Thyroid gland (tissue), 4 donors: ENCODE measurements at places on chromosomes 12 and 14.
A peak's percentile ranks its signal among the peaks of the same experiment; 100 is the strongest.

DNA sequence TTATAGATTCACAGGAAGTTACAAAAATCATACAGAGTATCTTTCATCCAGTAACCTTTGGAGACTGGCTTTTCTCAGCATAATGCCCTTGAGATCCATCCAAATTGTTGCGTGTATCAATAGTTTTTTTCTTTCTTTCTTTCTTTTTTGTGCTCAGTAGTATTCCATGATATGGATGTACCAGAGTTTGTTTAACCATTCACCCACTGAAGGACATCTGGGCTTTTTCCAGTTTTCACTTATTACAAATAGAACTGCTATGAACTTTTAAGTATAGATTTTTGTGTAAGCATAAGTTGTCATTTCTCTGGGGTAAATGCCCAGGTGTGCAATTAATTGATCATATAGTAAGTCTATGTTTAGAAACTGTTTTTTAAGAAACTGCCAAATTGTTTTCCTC is 79.4 kb downstream of the FBXL14 start:
- H3K4me1 ChIP-seq: peaks cover 3% of the 10 kb centered on the region
- no peaks in the 10 kb centered on the region for H3K36me3 ChIP-seq
- DNase-seq: no peak
- H3K27me3 ChIP-seq: no peaks in the 10 kb centered on the region

- no peak overlapping the region for H3K4me3 ChIP-seq
- no peak overlapping the region for H3K27ac ChIP-seq
- no peaks in the 10 kb centered on the region for H3K27me3 ChIP-seq
Observed at GRCh38 chr12:93273834-93274564, 103.7 kb upstream of the NUDT4 start.

DNA sequence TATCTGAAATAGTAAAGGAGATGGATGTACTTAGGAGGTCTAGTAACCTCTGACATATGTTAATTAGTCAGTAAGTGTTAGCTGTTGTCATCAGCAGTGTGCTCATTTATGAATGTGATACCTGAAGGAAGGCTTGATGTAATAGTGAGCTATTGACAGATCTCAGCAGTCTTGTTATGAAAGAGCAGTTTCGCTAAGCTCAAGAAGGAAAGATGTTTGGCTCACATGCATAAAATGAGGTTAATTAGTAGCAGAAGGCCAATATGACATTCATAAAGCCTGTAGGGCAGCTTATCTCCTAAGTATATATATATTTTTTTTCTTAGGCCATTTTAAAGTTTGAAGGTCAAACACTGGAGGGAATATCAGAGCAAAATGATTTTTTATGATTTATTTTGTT is 2.8 kb downstream of the FAM234B start:
- DNase-seq: no peak
- no peaks in the 10 kb centered on the region for H3K27me3 ChIP-seq
- no peak overlapping the region for H3K4me3 ChIP-seq
- no peak overlapping the region for H3K27ac ChIP-seq
- peaks cover 34% of the 10 kb centered on the region for H3K4me1 ChIP-seq

DNA sequence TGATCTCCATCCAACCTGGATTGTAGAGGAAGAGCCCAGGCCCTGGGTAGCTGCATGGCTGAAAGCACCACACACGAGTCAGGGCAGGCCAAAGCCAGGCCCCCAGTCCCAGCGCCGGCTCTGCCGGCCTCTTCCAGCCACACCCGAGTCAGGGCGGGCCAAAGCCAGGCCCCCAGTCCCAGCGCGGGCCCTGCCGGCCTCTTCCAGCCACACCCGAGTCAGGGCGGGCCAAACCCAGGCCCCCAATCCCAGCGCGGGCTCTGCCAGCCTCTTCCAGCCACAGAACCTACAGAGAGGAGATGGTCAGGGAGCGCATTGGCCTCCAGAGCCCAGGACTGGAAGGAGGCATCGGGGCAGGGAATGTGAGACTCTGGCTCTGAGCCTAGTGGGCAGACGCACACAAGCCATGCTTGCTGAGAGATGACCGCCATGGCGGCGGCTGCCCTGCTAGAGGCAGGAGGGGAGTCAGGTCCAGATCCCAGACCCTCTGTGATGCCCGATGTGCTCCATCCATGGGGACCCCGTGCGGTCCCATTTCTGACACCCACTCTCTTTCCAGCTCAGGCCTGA is 30.2 kb downstream of the BEGAIN start:
- no peak for DNase-seq
- no peaks in the 10 kb centered on the region for H3K27me3 ChIP-seq
- H3K4me1 ChIP-seq: no peaks in the 10 kb centered on the region
- H3K27ac ChIP-seq: no peak overlapping the region
- no peaks in the 10 kb centered on the region for H3K36me3 ChIP-seq

GRCh38 chr12:101931498-101932326 is 54.3 kb downstream of the DRAM1 start:
- H3K36me3 ChIP-seq: no peaks in the 10 kb centered on the region
- H3K27ac ChIP-seq: no peak overlapping the region
- no peaks in the 10 kb centered on the region for H3K4me1 ChIP-seq
- DNase-seq: no peak

- no peaks in the 10 kb centered on the region for H3K4me1 ChIP-seq
- no peak overlapping the region for H3K4me3 ChIP-seq
- DNase-seq: peak; percentile 33
- H3K27me3 ChIP-seq: no peaks in the 10 kb centered on the region
- H3K27ac ChIP-seq: no peak overlapping the region
Observed at GRCh38 chr12:132445884-132446632, 43.9 kb upstream of the FBRSL1 start.

DNA sequence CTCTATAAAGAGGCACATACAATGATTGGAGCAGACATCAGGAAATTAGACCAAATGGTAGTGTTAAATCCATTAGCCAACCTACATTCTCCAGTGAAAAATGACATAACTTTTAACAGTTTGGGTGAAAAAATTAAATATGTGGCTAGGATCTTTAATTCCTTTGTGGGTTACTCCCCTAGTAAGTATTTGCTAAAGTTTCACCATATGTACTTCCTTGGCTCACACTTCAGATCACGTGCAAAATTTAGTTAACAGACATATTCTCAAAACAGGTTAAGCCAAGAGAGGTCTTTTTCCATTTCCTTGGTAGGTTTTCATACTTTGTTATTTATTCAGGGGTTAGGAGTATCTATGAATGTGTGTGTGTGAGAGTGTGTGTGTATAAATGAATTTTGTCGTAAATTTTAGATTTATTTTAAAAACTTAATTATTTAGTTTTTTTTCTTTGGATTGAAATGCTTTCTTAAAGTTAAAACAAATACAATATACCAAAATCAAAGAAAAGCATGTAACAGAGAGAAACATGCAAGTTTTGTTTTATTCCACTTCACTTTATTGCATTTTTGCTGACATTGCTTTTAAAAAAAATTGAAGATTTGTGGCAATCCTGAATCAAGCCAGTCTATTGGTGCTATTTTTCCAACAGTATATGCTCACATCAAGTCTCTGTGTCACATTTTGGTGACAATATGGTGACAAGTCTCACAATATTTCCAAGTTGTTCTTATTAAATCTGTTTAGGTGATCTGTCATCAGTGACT is 258.7 kb downstream of the FLRT2 start:
- no peaks in the 10 kb centered on the region for H3K36me3 ChIP-seq
- no peak overlapping the region for H3K27ac ChIP-seq
- no peak overlapping the region for H3K4me3 ChIP-seq

DNA sequence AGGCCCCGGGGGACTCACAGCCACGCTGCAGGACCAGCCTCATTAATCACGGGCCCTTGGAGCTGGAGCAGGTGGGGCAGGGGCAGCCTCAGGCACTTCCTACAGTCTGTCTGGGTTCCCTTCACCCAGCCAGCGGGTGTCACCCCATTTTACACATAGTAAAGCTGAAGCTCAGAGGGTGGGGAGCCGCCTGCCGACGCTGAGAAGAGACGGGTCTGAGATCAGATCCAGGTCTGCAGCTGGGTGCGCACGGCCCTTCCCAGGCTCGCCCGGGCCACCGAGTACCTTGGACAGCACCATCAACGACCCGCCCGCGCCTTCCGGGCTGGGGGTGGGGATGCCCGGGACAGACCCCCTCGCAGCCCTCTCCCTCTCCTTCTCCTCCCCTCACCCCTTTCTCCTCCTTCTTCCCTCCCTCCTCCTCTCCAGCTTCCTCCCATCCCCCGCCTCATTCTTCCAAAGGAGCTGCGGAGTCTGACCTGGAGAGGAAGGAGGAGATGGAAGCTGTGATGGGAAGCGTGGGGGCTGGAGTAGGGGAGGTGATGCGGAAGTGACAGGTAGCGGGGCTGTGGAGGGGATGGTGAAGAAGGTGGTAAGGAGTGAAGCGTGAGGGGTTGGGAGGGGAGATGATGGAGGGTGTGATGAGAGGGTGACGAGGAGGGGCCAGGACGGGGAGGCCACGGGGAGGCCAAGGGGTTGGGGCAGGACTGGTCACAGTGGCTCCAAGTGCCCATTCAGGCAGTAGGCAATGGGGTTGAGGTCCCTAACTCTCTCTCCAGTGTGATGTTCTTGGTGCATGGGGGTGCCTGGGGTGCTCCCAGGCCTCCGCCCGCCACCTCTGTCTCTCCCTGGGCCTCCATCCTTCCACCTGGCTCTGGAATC is 8.8 kb downstream of the DTX1 start:
- no peaks in the 10 kb centered on the region for H3K27me3 ChIP-seq
- H3K27ac ChIP-seq: no peak overlapping the region
- no peak for DNase-seq
- H3K36me3 ChIP-seq: no peaks in the 10 kb centered on the region

DNA sequence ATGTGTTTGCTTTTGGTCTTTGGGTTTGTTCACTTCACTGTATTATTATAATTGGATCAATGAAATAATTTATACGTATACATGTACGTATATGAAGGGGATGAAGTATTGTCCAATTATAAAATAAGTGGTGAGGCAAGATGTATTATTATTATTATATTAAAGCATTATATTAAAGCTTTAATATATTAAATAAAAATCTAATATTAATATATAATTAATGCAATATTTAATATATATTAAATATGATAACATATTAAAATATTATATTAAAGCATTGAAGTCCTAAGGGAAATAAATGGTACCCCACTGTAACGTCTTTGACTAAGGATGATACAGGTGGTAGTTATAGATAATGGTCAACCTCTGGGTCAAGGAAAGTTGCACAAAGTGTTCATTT is 63.7 kb upstream of the RTL1 start:
- no peaks in the 10 kb centered on the region for H3K4me1 ChIP-seq
- H3K36me3 ChIP-seq: no peaks in the 10 kb centered on the region
- H3K27ac ChIP-seq: no peak overlapping the region
- no peak overlapping the region for H3K4me3 ChIP-seq
- DNase-seq: no peak
- no peaks in the 10 kb centered on the region for H3K27me3 ChIP-seq

DNA sequence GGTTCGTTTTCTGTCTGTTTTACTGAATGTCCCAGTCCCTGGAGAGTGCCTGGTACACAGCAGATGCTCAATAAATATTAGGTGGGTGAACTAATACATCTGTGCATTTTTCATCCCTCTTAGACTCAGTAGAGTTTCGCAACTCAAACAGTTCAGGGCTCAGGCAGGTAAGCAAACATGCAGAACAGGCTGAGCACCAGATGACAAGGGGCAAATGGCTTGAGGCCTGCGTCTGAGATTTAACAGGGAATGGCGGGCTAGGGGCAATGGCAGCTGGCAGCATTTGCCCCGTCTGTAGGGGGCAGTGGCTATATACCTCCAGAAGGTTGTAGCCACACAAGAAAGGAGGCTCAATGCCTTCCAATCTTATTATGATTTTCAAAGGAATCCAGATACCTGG is 8.6 kb upstream of the RAN start:
- H3K36me3 ChIP-seq: no peaks in the 10 kb centered on the region
- H3K27ac ChIP-seq: no peak overlapping the region
- H3K27me3 ChIP-seq: no peaks in the 10 kb centered on the region
- DNase-seq: no peak
- H3K4me3 ChIP-seq: no peak overlapping the region
- H3K4me1 ChIP-seq: no peaks in the 10 kb centered on the region

DNA sequence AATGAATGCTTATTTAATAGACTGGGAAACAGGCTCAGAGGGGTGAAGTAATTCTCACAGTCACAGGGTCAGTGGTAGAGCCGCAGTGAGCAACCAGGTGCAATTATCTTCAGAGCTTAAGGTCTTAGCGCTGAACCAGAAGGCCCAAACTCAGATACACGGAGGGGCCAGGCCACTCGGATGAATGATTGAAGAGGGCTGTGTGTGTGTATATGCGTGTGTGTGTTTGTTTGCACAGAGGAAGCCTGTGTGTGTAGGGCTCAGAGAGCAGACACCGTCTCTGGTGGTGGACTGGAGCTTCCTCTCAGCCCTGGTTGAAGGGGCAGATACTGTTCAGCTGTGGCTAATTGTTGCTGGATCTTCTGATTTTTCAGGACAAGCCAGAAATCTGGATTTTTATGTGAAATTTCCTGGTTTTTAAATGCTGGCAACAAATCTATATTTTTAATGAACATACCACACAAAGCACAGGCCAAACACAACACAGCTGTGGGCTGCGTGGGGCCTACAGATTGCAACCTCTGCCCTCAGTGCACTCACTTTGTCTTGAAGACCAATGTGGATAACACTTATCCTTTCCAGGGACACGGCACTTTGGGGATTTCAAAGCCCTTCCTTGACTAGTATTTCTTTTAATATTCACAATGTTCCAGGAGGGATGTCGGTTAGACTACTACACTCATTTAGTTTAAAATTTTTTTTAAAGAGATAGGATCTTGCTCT is 94.5 kb upstream of the NRXN3 start:
- H3K36me3 ChIP-seq: no peaks in the 10 kb centered on the region
- DNase-seq: no peak
- H3K27me3 ChIP-seq: no peaks in the 10 kb centered on the region

DNA sequence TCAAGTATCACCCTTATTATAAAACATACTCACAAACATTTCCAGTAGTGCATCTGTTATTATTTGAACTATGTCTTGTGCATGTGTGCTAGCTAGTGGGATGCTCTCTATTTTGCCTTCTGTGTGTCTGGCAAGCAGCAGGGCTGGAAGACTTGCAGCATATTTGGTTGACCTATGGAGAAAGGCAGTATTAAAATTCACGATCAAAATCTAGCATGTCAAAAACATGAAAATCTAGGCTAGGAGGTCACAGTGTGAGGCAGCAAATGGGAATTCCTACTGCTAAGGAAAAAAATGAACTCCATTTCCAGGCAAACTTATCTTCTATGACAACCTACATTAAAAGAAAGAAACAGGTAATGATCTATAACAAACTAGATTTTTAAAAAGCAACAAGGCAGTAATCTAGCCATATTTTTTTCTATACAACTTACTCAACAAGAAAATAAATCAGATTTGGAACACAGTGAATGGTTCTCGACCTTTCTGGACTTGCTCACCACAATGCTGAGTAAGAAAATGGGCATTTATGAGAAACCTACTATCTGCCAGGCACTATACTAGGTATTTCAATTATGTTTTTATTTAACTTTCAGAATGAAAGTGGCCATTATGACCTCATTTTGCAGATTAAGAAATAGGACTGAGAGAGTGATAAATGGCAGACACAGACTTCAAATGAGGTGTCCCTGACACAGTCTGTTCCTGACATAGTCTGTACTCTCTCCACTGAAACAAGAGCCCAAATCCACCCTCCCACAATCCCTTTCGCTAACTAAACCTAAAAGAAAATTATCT is 96.8 kb downstream of the TXNDC16 start:
- no peaks in the 10 kb centered on the region for H3K36me3 ChIP-seq
- H3K27ac ChIP-seq: no peak overlapping the region
- no peaks in the 10 kb centered on the region for H3K27me3 ChIP-seq
- DNase-seq: no peak
- no peaks in the 10 kb centered on the region for H3K4me1 ChIP-seq
